ENCODE measurements at places on chromosomes 5 and 9.

DNA sequence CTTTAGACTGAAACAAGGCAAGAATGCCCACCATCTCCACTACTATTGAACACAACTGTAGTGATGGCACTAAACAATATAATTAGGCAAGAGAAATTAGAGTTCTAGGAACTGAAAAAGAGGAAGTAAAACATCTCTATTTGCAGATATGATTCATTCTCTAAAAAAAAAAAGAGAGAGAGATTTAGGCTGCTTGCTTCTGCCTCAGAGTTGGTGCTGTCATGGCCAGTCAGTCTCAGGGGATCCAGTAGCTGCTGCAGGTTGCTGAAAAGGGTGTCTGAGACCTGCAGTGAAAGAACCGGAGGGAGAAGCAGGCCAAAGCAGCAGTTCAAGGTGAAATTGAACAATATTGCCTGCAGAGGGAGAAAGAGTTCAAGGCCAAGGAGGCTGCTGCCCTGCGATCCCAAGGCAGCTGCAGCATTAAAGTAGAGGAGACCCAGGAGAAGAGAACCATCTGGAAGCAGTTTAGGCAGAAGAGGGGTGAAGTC, 72.5 kb downstream of the AP3B1 start:
- no peak for DNase-seq

DNA sequence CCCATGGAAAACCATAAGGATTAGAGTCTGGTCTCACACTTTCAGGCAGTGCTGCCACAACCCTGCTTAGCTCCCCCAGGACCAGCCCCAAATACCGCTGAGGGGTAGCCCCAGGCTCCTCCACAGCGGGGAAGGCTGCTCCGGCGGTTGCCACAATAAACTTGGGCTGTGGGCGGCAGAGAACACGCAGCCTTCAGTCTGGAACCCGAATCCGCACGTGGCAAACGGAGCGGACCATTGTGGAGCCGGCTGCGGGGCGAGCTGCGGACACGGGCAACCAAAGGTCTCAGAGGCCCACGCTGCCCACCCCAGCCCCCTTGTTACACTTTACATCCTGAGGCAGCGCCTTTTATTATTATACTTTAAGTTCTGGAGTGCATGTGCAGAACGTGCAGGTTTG, 37.3 kb upstream of the C9orf72 start:
- no peak for DNase-seq

DNA sequence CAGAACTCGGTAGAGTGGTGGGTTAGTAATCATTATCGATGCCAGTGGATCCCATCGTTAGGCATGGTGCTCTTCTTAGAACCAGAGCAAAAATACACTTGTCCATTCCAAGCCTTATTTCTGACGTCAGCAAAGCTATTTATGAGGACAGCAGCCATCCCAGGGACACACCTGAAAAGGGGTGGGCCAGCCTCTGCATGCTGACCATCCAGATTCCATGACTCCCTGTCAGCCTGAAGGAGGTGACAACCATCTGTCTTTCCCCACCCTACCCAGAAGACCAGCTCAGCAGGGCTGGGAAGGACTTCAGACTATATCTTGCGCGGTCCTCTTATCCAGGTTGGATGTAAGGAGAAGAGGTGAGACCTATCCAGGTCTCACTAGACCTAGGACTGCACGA, 5.7 kb upstream of the NIPAL4 start:
- no peak for DNase-seq

DNA sequence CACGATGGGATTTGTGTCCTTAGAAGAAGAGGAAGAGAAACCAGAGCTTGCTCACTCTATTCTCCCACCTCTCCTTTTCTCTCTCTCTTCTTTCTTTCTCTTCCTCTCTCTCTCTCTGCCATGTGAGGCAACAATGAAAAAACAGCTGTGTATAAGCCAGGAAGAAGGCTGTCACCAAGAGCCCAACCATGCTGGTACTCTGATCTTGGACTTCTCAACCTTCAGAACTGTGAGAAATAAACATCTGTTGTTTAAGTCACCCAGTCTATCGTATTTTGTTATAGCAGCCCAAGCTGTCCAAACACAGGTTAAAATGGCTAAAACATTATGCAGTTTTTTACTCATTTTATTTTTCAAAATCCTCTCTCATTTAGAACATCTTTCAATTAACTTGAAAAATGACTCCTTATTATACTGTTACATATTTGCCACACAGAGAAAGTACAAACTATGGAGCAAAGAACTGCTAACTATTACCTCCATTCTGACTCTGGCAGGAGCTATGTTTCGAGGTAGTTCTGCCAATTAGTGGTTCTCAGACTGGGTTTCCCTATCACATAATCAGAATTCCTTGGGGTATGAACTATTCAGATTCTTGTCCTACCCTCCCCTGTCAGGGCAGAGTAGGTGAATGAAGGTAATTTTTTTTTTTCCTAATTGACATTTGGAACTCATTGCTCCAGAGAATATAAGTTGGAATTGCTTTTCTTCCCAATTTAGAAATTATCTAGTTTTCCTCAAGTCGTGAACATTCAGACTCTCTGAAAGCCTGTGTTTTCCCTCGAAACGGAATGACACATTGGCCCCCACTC, 434.6 kb downstream of the ENC1 start:
- DNase-seq = peak; percentile 69

DNA sequence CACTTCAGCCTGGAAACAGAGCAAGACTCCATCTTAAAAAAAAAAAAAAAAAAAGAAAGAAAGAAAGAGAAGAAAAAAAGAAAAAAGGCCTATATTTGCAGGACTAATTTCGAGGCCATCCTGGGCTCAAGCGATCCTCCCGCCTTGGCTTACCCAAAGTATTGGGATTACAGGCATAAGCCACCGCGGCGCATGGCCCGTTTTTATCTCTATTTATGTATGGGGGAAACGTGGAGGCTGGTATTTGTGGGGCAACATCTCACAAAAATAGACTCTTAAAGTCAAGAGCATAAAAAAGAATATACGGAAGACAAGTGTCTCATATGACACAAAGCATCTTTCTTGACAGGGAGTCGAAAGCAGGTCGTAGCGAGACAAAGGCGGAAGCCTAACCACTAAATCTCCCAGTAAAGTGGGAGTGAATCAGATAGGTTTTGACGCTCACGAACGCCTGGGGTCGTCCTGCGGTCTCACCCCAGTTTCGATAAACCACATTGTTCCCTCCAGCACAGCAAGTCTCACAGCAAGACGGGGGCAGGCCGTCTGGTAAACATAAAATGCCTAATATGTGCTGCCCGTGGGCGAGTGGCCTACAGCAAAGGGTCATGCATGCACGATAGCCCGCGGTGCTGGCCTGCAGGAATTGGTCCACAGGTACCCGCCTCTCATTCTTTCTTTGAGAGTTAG, 1.8 kb upstream of the TRIM41 start:
- no peak for DNase-seq

GRCh38 chr5:153571162-153571561, 80.7 kb downstream of the GRIA1 start:
- no peak for DNase-seq

- DNase-seq = no peak
Measured at GRCh38 chr5:38556088-38556598, 303 bp downstream of the LIFR start.

GRCh38 chr5:181187500-181188213, 17.3 kb downstream of the TRIM7 start:
- DNase-seq = peak; percentile 84

- DNase-seq = no peak
Measured at GRCh38 chr5:116035123-116035522, 2.9 kb downstream of the ARL14EPL start.

- DNase-seq = peak; percentile 96
Measured at GRCh38 chr9:105510024-105510423, 47.9 kb upstream of the FKTN start.

DNA sequence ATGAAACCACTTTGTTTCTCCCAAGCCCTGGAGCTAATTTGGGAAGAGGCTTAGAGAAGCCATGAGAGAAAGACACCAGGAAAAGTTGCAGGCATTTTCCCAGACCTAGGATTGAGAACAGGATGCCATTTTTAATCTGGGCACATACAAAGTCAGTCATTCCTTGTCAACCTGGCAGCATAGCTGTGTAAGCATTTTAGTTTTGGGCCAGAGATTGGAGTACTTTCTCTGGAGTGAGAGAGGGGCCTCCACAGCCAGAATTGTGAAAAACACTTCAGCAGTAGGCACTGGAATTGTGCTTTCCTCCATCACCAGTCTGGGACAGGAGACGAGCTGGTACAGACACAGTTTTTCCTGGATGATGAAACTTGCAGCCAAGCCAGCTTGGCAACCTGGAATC, 390.3 kb upstream of the DMAC1 start:
- no peak for DNase-seq

- DNase-seq = peak; percentile 97
Measured at GRCh38 chr9:36148311-36149051, 11.9 kb downstream of the GLIPR2 start.

- no peak for DNase-seq
Measured at GRCh38 chr9:119027901-119028699, 341.1 kb downstream of the BRINP1 start.

- no peak for DNase-seq
Measured at GRCh38 chr5:3634061-3634460, 38.4 kb downstream of the IRX1 start.

DNA sequence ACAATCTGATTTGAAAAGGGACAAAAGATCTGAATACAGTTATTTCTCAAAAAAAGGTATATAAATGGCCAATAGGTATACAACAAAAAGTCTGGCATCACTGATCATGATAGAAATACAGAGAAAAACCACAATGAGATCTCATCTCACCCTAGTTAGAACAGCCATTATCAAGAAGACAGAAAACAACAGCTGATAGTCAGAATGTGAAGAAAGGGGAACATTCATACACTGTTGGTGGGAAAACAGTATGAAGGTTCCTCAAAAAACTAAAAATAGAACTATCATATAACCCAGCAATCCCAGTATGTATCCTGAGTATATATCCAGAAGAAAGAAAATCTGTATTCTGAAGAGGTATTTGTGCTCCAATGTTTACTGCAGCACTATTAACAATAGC, 75.7 kb upstream of the OR2K2 start:
- no peak for DNase-seq
